Stimulated activated CD4-positive, alpha-beta T cell treated with anti-CD3 and anti-CD28 coated beads, Interleukin-2, amount 100 ng/mL, for 48 hours (primary cell): ENCODE measurements at places on chromosomes 1 and 21.
A peak's percentile ranks its signal among the peaks of the same experiment; 100 is the strongest.

DNA sequence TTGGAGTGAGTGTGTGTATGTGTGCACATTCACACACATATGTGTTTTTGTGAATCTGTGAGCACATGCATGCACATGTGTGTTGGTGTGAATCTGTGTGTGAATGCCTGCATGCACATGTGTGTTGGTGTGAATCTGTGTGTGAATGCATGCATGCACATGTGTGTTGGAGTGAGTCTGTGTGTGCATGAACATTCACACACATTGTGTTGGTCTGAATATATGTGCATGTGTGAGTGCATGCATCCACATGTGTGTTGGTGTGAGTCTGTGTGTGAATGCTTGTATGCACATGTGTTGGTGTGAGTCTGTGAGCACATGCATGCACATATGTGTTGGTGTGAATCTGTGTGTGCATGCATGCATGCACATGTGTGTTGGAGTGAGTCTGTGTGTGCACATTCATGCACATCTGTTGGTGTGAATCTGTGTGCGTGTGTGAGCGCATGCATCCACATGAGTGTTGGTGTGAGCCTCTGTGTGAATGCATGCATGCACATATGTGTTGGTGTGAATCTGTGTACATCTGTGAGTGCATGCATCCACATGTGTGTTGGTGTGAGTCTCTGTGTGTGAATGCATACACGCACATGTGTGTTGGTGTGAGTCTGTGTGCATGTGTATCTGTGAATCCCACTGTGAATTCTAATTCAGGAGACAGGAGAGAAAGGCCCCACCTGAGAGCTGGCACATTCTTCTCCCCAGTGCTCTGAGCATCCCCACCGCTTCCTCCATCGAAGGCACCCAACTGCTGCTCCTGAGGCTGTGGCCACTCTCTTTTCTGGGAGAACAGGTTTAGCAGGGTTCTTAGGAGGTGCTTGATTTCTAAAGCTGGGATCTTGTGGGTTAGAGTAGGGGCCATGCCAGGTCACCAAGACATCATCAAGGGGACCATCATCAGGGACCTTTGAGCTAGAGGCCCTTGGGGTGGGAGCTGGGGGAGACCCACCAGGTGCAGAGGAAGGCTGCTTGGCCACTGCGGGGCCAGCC lies 117.5 kb upstream of the ARHGEF16 start:
- no peak for DNase-seq

DNA sequence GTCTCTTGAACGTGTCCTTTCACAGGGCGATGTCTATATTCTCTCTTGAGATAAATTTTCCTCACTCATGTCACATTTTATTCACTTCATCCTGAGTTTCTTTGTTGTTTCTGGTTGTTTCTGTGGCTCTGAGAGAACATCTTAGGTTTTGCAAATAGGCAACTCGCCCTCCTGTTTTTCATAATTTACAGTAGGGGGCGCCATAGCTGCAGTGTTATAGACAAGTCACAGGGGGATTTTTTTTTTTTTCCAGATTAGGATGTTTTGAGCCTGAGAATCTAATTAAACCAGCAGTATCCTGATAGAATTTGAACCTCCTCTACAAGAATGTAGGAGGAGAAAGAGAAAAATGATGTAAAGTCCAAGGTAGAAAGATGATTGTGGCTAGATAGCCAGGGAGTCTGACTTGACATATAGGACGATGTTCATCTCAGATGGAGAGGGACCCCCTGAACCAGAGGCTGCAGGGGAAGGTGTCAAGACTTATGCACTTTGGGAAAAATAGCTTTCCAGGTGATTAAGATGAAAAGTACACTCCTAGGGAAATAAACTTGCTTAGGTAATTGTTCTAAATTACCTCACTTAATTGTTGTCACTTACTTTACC lies 76.3 kb downstream of the ZP4 start:
- no peak for DNase-seq

DNA sequence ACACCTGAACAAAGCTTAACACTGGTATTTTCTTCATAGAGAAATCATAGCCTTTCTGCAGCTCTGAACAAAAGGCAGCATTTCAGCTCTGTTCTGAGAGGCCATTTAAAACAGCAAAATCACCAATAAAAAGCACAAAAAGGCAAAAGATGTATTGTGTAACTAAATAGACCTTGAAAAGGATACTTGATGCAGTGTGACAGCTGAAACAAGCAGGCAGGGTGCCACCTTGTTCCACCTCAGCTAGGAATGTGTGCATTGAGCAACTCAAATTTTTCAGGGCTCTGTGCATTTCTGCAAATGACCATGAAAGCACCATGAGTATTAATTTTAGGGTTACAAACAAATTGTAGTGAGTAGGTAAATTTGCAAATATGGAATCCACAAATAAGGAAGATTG lies 65.8 kb downstream of the RHOU start:
- no peak for DNase-seq

- DNase-seq = no peak
Measured at GRCh38 chr1:8746554-8746953, 70.9 kb downstream of the RERE start.

GRCh38 chr1:154411525-154411924 lies 6.4 kb downstream of the IL6R start:
- no peak for DNase-seq

GRCh38 chr21:41809891-41810596 lies 43.2 kb upstream of the RIPK4 start:
- DNase-seq = no peak

DNA sequence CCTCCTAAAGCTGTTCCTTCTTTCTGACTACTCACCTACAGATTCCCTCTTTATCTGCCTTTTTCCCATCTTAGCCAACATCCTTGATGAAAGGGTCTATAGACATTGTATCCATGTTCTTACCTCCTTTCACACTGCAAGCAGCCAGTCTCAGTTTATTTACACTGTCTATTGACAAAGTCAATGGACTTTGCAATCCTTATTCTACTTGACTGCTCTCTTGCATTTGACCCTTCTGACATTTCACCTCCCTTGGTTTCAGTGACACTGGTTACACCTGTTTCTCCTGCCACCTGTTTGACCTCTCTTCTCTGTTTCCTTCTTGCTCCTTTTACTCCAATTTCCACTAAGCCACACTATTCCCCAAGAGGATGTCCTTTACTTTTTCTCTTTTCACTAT lies 224.0 kb upstream of the SNX7 start:
- DNase-seq = no peak

- DNase-seq = no peak
Measured at GRCh38 chr1:8560611-8561544, 243.0 kb downstream of the SLC45A1 start.

- peak; percentile 68 for DNase-seq
Measured at GRCh38 chr1:111747282-111747734, 8.1 kb upstream of the INKA2 start.

DNA sequence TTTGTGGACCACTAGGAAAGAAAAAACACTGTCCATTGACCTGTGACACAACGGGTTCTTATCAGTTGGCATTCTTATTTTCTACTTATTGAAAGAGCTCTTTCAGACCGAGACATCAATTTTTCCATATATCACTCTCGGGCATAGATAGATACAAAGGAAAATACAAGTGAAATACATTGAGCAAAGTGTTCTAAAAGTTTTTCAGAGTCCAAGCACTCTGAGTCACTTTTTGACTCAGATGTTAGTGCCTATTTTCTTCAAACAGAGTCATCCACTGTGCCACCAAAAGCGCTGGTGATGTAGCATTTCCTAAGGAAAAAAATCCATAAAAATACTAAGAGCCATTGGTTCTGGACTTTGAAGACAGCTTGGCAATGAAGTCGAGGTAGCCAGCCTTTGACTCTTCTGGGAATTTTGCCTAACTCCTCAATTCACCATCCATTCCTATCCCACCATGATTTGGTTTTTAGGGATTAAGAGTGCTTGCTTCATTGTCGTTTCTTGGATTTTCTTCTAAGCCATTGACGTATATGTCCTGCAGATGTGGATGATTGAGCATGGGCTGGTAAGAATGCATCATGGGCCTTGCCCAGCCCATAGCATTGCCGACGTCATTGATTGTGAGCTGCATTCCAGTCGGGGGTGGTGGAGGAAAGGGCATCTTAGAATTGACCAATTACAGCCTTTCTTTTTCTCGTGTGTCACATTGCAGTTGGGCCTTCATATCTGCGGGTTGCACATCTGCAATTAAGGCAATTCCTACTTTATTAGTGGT lies 10.6 kb downstream of the GALNT2 start:
- DNase-seq = no peak

- DNase-seq = no peak
Measured at GRCh38 chr1:221234791-221235190, 355.5 kb downstream of the HLX start.
